Cardiac septum (tissue), 1 donor: ENCODE measurements at places on chromosomes 13 and 19. TPM values are rescaled to one million over a fixed set of nuclear protein-coding genes. Genes with fewer than 3 reads are reported as not detected.

The LGALS7 gene
- total RNA-seq = not detected

GRCh38 chr19:49952906-49953305 lies 8.1 kb downstream of the SIGLEC11 start:
- no peak for DNase-seq

The APOC4 gene
- total RNA-seq = not detected

- no peak for DNase-seq
These were observed 115.2 kb upstream of the ARGLU1 start for GRCh38 chr13:106683179-106683578.

The PSG7 gene
- not detected for total RNA-seq

DNA sequence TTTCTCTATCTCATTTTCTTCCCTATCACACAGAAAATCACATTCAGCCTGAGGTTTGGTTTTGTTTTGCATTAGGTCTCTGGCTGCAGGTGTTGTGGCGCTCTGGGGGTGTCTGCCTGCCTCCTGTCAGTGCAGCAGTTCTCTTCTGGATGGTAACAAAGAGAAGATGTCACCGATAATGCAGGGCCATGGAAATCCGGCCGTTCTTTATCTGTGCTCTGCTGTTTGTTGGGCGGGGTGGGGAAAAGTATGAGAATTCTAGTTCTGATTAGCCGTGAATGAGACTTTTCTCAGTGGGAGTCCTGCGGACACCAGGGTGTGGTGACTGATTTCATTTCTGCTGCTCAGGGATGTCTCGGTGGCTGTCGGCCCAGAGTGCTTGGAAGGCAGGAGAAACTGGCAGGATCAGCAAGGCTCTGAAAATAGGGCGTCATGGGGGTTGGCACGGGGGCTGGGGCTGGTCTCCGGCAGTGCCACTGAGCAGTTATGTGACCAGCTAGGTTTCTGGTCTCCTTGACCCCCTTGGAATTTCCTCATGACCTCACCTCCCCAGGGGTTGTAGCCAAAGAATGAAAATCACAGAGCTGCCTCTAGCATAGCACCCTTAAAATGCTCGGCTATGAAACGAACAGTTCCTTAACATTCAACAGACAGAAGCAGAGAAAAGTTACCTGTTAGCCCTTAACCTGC lies 5.0 kb downstream of the RNF113B start:
- DNase-seq = peak; percentile 81

- no peak for DNase-seq
These were observed 977.5 kb upstream of the SPRY2 start for GRCh38 chr13:81318231-81319019.

DNA sequence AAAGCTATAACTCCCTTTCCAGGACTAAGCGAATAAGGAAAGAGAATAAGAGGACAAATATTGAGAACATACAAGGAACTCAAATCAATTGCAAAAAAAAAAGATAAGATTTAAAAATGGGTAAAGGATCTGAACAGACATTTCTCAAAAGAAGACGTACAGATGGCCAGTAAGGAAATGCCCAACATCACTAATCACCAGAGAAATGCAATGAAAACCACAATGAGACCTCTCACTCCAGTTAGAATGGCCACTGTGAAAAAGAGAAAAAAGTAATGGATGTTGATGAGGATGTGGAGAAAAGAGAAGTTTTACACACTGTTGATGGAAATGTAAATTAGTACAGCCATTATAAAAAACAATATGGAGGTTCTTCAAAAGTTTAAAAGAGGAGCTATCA lies 63.8 kb downstream of the VWA8 start:
- no peak for DNase-seq

DNA sequence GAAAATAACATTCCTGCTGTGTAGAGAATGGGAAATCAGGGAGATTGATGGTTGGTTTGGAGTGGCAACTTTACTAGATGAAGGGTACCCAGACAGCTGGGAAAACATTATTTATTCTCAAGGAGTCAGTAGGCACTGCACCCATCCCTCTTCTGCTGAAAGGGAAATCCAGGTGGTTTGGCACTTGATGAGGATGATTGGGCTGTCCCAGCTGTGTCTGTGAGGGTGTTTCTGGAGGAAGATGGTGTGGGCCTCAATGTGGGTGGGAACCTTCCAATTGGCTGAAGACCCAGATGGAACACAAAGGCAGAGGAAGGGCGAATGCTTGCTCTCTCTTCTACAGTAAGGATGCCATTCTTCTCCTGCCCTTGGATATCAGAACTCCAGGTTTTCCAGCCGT lies 10.4 kb upstream of the SACS start:
- no peak for DNase-seq

DNA sequence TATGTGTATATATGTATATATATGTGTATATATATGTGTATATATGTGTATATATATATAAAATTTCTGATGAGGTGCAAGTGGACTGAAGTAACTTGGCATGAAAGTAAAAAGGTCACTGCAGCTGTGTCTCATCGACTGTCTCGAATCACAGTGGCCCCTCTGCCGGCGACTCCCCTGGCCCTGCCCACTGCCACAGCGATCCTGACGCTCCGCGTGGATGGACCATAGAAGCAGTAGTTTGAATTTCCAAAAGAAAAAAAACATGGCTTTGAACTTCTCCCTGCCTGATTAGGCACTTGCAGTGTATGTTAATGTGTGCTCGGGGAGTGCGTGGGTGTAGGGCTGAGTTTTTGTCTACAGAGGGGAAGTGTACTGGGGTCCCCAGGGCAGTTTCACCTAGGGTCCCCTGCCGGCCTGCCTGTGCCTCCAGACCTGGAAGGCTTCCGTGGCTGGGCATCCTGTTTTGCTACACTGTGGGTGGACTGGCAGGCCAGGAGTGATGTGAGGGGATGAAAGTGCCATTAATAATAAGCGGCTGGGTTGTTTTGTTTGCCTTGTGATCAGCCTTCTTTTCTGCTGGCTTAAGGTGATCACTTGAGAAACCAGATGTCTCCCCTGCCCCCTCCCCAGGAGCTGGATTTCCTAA lies 10.8 kb downstream of the ZIC5 start:
- DNase-seq = no peak
